ENCODE measurements at places on chromosomes 5 and 9.
A peak's percentile ranks its signal among the peaks of the same experiment; 100 is the strongest.

- no peak for DNase-seq
Observed at GRCh38 chr9:100020121-100020795, 78.5 kb downstream of the ERP44 start.

DNA sequence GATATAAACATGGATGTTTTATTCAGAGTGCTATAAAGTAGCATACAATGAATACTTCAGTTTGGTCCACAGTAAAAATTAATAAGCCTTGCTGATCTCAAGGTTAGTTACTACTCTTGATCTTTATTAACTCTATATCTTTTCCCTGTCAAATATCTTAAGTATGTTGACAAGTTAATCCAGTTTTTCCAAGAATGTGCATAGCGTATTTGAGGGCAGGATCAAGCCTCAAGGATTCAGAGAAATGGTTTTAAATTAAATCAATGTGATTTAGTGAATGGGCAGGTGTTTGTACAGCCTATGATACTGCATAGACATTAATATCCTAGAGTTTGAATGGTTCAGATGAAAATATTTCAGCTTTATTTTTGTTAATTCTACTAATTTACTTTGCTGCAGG is 20.7 kb downstream of the MATR3 start:
- no peak for DNase-seq

- no peak for DNase-seq
Observed at GRCh38 chr5:106408141-106408540, 1262.6 kb downstream of the EFNA5 start.

DNA sequence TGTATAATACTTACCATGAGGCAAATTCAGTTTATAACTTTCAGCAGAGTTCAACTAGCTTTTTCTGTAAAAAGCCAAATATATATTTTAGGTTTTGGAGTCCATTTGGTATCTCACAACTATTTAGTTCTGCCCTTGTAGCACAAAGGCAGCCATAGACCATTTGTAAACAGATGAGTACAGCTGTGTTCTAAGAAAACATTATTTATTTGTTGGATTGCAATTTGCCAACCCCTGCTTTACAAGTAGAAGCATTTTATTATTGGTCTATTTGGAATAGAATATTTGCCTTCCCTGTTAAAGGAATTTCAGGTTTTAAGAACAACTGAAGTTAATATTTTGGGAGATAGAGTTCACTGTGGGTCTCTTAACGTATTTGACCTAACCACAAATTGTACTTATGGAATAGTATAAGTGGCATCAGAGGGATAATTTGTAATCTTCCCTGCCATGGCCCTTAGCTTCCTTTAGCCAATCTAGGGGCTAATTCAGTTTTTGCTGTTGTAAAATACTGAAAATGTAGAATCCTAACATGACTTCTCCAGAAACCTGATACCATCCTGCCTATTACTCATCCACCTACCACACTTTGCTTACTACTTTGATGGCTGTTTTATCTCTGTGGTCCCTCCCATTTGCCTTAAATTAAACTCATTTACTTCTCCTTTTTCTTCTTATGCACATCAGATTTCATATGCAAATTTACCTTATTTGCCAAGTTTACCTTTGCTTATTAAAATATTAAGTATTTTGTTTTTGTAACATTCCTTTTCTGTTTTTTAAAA is 109.2 kb downstream of the DMXL1 start:
- no peak for DNase-seq

DNA sequence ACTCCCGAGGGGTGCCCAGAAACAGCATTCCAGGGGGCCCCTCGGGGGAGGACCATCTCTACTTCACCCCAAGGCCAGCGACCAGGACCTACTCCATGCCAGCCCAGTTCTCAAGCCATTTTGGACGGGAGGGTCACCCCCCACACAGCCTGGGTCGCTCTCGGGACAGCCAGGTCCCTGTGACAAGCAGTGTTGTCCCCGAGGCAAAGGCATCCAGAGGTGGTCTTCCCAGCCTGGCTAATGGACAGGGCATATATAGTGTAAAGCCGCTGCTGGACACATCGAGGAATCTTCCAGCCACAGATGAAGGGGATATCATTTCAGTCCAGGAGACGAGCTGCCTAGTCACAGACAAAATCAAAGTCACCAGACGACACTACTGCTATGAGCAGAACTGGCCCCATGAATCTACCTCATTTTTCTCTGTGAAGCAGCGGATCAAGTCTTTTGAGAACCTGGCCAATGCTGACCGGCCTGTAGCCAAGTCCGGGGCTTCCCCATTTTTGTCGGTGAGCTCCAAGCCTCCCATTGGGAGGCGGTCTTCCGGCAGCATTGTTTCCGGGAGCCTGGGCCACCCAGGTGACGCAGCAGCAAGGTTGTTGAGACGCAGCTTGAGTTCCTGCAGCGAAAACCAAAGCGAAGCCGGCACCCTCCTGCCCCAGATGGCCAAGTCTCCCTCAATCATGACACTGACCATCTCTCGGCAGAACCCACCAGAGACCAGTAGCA is 83.9 kb downstream of the GOLPH3 start:
- DNase-seq, result no peak

DNA sequence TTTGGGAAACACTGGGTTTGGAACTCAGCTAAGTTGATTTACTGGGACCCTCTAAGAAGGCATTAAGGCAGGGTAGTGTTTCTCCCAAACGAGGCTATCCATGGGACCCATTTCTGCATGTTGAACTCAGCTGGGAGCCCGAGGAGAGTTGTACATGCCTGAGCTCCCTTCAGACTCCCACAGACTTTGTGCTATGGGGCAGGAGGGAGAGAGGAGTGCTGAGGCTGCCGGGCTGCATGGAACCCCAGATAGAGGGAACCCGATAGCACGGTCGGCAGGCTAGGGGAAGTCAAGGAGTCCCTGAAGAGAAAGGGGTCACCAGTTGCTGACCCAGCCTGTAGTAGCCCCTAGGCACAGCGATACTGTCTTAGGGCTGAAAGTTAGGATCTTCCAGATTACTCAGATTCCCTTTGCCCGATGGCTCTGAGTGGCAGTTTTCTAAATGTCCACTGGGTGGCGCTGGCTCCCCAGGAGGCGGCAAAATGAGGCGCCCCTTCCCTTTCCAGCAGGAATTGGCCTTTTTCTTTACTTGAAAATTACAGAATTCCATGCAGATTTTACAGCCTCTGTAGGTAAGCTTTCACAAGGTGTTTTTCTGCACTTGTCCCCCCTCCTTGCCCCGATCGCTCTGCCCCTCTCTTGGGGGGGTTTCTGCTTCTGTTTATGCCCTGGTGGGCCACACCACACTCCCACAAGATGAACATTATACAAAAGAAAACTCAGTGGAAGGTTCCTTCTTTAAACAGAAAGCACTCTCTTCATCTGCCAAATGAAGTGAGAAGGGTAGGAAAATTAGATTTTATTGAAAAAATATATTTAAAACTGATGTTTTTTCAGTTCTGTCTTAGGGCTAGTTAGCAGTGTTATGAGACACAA is 17.8 kb downstream of the NANS start:
- peak; percentile 63 for DNase-seq

GRCh38 chr5:176491101-176491502 is 42.9 kb downstream of the FAF2 start:
- DNase-seq, result no peak

GRCh38 chr9:130756037-130756436 is 62.5 kb downstream of the EXOSC2 start:
- DNase-seq, result no peak

DNA sequence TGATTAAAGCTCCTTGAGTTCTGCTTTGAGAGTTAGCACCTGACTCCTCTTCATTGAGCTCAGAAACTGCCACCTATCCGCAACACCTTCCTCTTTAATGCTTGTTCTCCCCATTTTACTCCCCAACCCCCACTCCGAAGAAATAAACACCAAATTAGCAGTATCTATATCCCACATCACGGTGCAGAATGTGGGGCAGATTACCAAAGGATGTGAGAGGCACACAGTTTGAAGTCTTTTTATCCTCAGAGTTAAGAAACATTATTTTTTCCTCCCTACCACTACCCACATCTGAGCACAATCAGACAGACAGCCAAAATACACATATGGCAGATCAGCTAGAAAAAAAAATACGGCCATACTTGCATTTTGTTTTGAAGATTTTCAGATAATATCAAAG is 26.1 kb upstream of the IL7R start:
- no peak for DNase-seq

GRCh38 chr9:136784997-136785361 is 6.2 kb upstream of the TMEM141 start:
- DNase-seq, result no peak

- DNase-seq, result no peak
Observed at GRCh38 chr9:137236936-137237421, 4.1 kb upstream of the TUBB4B start.

DNA sequence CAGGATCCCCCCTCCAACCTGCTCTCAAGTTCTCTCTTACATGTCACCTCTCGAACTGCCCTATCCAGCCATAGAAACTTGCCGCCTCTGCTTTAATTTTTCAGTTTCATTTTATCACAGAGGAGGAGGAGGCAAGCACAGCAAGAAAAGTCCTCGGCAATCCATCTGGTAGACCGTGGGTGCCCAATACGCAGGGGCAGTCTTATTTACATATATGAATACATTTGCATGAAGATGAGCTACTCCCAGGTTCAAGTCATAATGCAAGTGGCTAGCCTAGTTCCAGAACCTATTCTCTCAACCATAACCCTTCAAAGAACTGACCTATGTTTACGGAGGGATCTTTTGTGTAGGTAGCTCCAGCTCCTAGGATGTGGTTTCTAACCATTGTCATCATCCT is 223.2 kb upstream of the PANK3 start:
- DNase-seq, result no peak

DNA sequence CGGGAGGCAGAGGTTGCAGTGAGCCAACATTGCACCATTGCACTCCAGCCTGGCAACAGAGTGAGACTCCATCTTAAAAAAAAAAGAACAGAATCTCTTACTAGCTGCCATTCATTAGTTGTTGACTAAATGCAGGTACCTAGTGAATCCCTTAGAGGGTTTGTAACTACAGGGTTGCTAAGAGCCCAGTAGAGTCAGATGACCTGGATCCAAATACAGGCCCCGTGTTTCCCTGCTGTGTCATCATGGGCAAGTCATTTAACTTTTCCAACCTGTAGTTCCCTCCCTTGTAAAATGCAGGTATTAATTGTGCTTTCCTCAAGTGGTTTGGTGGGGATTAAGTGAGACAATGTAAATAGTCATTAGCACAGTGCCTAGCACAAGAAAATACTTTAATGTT is 32.8 kb downstream of the PLAC8L1 start:
- DNase-seq, result no peak

DNA sequence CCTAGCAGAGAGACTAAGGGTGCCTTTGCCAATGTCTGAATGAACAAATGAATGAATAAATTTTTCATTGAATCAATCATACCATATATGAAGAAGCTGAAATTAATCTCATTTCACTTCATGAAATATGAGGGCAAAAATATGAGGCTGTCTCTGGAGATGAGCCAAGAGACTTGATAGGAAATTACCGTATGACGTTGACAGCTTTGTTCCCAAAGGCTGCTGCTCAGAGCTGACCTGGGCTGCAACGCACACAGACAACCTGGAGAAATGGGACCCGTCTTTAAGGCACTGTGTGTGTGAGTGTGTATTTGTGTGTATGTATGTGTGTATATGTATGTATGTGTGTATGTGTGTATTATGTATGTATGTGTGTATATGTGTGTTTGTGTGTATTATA is 226.1 kb downstream of the IRX2 start:
- no peak for DNase-seq

GRCh38 chr5:149687486-149688168 is 42.5 kb upstream of the PPARGC1B start:
- DNase-seq, result no peak

- DNase-seq, result no peak
Observed at GRCh38 chr5:2181149-2181548, 298.4 kb upstream of the IRX4 start.

DNA sequence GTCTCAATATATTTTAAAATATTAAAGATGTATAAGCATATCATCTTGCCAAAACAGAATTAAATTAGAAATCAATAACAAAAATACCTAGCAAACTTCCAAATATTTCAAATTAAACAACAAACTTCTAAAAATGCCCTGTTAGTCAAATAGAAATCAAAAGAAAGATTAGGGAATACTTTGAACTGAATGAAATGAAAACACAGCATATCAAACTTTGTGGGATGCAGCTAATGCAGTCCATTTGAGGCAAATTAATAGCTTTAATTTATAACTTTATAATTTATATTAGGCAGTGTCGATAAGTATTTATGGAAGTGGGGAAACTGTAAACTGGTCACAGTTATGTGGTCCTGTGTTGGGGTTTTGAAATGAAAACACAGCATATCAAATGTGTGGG is 17.1 kb downstream of the SLC6A3 start:
- no peak for DNase-seq

DNA sequence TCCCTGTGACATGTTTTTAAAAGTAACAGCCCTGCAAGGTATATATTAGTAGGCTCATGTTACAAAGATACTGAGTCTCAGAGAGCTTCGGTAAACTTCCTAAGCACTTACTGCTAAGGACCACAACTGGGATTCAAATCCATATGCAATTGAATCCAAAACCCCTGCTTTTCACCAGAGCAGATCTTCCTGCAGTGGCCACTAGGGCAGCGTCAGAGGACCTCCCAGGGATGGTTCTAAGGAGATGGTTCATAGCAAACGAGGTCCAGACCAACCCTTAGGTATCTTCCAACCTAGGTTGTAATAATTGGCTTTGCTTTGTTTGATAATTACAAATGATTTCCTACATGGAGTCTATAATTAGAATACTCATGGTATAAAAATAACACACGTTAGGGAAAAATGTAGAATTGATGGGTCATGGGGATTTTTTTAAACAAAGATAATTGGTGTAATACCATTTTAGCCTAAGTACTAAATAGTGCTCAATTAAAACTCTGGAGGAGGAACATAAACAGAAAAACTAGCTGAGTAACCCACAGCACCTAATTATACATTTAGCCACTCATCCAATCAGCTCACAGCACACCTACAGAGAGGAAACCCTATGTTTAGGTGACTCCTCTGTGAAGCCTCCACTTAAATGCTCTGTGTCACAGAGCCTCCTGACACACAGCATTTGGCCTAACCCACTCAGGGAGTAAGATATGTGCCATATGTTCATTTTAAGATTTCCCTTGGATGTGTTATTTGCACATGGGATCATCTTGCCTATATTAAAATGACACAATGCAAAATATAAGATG is 10.0 kb upstream of the CAST start:
- DNase-seq, result no peak
